Right ventricle myocardium superior (tissue), 1 donor: ENCODE measurements at places on chromosomes 5 and 9. TPM values are rescaled to one million over a fixed set of nuclear protein-coding genes. Genes with fewer than 3 reads are reported as not detected.

The CDC20B gene
- not detected for total RNA-seq

The INSL4 gene
- total RNA-seq = not detected

The DNAJC25 gene
- total RNA-seq = 4.9 TPM

The FBN2 gene
- 23.5 TPM for total RNA-seq

The FAM221B gene
- not detected for total RNA-seq

The MUSK gene
- total RNA-seq = 2.1 TPM

The CD72 gene
- 0.59 TPM for total RNA-seq

The BTNL8 gene
- not detected for total RNA-seq

The C1QTNF2 gene
- total RNA-seq = 1.6 TPM

GRCh38 chr9:129202613-129203555 is 24.8 kb upstream of the IER5L start:
- DNase-seq = peak; percentile 93

- no peak for DNase-seq
Observed at GRCh38 chr9:84481636-84482218, 141.2 kb upstream of the SLC28A3 start.

DNA sequence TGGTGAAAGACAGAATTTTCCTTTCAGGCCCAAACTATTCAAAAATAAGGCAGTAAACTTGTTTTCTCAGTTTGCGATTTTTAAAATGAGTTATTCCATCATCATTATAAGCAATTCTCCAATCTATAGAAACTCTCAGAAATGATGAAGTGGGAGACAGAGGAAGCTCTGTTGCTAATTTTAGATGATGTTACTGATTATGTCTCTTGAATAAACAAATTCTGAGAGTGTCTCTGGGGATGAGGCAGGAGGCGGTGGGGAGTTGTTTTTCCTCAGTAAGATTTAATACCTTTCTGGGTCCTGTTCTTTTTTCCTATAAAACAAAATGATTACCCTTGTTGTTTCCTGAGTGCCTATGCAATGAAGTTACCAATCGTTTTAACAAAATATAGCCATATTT is 43.9 kb upstream of the TEX48 start:
- no peak for DNase-seq

- no peak for DNase-seq
Observed at GRCh38 chr5:116961021-116961420, 386.4 kb upstream of the SEMA6A start.

DNA sequence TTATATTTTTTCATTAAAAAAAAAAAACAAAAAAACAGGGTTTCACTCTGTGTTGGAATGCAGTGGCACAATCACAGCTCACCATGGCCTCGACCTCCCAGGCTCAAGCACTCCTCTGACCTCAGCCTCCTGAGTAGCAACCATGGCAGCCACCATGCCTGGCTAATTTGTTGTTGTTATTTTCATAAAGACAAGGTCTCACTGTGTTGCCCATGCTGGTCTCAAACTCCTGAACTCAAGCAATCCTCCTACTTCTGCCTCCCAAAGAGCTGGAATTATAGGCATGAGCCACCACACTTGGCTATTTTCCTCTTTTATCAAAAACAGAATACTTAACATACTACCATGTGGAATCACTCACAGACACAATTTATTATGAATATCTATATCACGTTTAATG is 46.7 kb downstream of the UBAP2 start:
- no peak for DNase-seq

DNA sequence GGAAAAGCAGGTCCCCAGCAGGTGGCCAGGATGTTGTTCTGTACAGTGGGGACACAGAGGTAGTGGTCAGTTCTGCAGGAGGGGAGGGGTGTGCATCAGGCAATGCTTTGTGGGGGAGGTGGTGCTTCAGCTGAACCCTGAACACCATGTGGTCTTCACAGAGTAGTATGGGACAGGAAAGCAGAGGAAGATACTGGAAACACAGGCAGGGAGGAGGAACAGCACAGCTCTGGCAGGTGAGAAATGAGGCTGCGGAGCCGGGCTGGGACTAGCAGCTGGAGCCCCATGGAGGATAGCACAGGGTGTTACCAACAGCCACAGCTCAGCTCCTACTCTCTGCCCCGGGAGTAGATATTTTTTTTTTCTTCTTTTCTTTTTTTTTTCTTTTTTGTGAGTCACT is 161.5 kb downstream of the ENTREP1 start:
- no peak for DNase-seq

GRCh38 chr5:127419683-127420257 is 97.7 kb upstream of the PRRC1 start:
- no peak for DNase-seq

GRCh38 chr5:171914726-171915338 is 91.6 kb downstream of the FBXW11 start:
- no peak for DNase-seq

- DNase-seq = peak; percentile 91
Observed at GRCh38 chr9:98998441-98999151, 54.9 kb downstream of the COL15A1 start.

DNA sequence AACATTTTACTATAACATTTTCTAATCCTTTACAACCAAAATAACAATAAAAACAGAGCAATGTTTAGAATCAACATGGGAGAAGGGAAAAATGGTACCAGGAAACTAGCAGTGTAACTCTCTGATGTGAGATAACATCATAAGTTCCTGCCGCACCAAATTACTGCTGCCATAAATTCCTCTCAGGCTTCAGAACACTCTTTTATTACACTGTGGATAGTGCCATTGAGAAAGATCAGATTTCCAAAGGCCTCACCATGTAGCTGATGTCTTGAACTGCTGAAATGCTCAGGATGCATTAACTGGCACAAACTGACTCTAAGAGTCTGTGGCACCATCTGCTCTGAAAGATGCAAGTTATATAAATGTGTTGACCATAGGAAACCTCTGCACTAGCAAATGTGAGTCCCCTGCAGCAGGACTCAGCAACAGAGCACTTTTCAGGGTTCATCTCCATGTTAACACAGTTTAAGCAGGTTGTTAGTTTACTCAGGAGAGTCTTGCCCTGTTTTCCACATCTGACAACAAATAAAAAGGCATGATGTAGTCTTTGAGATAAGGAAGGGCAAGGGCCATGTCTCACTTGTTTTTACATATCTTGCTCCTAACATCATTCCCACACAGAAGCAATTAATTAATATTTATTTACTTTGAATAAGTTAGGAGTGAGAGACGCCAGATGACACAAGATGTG is 218.1 kb downstream of the CETN3 start:
- no peak for DNase-seq

DNA sequence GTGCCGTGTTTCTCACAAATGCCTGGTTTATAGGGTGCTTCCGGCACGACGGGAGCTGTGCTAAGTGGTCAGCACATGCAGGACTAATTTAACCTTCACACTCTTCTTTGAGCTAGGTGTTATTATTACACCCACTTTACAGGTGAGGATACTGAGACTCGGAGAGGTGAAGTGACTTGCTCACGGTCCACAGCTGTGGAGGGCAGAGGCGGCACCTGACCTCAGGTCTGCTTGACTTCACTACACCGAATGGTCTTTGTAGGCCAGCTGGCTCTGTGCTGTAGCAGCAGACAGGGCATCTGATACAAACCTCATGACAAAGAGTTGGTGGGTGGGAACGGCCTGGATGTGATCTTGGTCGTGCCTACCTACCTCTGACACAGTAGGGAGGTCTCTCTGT is 102.0 kb upstream of the BOD1 start:
- DNase-seq = no peak

- peak; percentile 83 for DNase-seq
Observed at GRCh38 chr5:177607452-177608192, 7.7 kb downstream of the B4GALT7 start.

DNA sequence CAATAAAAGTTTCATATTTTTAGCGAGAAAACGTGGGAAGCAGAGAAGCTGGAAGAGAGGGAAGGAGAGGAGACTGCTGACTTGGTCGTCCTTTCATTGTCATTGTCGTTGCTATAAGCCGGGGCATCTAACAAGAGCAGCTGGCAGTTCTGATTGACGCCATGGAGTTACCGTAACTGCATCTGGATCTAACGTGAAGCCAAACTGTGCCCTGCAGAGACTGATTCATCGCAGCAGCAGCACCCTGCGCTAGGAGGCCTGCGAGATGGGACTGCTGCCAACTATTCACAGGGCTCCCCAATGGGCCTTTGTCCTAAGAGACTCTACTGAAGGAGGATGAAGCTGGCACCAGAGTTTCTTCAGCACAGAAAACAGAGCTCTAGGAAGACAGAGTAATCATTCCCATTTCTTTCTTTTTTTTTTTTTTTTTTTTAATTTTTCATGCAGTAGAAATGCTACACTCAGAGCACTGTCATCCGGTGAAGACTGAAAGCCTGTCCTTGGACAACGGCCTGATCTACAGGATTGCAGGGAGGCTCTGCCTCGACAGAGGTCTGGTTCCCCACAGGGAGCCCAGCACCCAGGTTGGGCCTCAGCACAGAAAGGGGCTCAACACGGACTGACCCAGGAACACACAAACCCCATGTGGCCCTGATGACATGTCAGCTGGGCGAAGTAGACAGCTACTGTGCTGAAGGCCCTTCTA is 47.8 kb downstream of the RETREG1 start:
- peak; percentile 53 for DNase-seq

- no peak for DNase-seq
Observed at GRCh38 chr9:129946246-129946995, 96.6 kb downstream of the FNBP1 start.

DNA sequence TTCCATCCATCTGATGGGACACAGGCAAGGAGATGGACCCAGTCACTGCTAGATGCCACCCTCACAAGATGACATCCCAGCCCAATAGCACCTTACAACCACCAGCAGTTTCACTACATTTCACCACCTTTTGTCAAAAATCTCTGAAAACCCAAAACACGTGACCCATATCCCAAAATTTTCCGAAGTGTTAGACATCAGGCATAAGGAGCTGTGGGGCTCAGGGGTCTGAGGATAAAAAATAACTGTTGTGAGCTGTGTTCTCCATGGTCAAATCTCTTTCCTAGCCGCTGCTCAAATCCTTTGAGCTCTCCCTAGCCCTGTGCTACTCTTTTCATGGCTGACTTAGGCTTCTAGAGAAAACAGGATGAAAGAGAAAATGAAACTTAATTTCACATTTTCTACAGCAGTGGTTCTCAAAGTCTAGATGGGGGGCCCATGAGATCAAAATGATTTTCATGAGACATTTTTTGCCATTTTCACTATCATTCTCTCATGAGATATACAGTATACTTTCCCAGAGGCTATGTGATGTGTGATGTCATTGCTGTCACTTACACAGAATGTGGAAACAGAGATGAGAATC is 40.7 kb downstream of the TIMD4 start:
- no peak for DNase-seq

DNA sequence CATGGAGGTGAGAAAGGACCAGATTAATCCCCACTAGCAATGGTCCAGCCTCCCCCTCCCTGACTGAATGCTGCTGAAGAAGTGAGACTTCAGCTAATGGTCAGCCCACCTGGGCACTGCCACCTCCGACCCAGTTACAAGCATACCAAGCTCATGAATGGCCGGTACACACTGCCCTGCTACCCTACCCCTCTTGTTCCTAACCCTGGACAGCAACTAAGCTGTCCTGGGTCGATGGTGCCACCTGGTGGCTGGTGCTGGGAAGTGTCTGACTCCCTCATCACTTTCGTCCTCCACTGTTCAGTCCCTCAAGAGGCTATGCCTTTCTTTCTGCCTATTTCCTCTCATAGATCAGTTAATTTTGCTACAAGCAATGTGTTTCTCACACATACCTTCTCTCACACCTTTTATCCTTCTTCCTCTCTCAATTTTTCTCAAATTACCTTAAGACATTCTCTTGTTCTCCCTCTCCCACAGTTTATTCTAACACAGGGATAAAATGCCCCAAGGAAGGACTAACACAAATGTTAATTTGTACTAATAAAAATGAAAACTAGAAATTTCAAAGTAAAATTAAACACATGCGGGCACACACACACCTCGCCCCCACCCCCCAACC is 42.4 kb downstream of the PAX5 start:
- DNase-seq = no peak

GRCh38 chr5:151697452-151697851 is 10.7 kb upstream of the SPARC start:
- DNase-seq = no peak

DNA sequence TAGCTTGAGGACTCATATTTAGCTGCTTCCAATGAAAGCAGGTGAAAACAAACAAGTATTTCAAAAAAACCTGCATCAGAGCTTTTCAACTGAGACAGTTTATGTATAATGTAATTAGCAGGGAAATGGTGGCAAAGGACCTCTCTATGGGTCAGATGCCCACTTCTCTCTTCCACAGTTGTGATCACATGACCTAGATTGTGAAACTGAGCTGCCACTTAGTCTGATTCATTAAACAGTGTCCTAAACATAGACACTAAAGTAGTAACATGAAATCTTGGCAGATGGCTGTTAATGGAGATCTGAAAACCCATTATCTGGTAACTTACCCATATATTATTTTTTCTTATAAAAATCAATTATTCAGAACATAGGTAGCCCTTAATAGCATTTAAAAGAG is 663.6 kb upstream of the RIOK2 start:
- DNase-seq = no peak

DNA sequence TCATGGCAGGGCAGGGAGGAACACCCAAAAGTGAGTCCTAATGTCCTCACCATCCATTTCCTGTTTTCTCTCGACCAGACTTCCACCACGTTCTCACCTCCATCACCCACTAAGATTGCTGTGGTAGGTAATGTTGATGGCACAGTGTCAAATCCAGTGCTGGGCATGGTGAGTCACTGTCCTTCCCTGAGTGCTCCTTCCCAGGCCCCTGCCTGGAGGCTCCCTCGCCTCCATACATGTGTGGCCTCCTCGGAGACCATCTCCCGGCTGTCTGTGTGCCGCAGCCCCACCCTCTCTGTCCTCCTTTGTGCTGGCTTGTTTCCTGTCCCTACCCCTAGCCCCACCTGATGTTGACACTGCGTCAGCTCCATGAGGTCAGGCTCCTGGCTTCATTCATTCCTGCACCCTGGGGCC is 177.5 kb downstream of the SYK start:
- DNase-seq = no peak

- DNase-seq = no peak
Observed at GRCh38 chr5:108760512-108760911, 12.8 kb downstream of the FER start.

- DNase-seq = no peak
Observed at GRCh38 chr9:117480253-117480652, 65.4 kb upstream of the ASTN2 start.

DNA sequence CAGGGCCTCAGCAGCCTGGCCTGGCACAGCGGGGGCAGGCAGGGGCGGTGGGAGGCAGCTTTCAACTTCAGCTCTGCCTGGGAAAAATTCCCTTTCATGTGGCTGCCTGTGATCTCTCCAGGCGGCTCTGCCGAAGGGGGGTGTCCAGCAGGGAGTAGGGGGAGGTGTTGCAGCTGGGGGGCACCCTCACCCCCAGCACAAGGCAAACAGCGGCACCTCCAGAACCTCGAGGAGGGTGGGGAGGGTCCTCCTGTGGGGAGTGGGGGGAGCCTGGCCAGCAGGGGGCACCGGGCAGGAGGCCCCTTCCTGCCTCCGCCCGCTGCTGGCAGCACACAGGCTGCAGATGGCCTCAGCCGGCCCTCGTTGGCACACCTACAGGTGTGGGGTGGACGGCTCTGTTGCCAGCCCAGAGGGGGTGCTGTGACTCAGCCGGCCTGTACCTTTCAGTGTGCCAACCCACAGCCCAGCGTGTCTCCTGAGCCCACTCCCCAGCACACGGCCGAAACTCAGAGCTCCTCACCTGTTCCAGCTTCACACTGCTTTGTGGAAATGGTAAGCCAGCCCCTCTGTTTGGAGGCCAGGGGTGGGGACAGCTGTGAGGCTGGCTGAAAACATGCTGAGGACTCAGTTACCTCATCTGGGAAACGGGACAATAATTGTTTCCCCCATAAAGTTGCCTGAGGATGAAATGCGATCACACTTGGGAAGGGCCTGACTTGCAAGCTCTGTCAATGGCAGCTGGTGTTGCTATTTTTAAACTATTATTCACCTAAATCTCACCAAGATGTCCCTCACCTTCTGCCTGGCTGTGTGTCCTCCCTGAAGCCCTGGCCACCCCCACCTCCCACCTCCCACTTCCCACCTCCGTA is 37.0 kb downstream of the CXXC5 start:
- DNase-seq = peak; percentile 67
